ENCODE measurements at places on chromosomes 7 and 10.

GRCh38 chr7:157702311-157703023, 365.7 kb downstream of the DNAJB6 start:
- no peak for DNase-seq

DNA sequence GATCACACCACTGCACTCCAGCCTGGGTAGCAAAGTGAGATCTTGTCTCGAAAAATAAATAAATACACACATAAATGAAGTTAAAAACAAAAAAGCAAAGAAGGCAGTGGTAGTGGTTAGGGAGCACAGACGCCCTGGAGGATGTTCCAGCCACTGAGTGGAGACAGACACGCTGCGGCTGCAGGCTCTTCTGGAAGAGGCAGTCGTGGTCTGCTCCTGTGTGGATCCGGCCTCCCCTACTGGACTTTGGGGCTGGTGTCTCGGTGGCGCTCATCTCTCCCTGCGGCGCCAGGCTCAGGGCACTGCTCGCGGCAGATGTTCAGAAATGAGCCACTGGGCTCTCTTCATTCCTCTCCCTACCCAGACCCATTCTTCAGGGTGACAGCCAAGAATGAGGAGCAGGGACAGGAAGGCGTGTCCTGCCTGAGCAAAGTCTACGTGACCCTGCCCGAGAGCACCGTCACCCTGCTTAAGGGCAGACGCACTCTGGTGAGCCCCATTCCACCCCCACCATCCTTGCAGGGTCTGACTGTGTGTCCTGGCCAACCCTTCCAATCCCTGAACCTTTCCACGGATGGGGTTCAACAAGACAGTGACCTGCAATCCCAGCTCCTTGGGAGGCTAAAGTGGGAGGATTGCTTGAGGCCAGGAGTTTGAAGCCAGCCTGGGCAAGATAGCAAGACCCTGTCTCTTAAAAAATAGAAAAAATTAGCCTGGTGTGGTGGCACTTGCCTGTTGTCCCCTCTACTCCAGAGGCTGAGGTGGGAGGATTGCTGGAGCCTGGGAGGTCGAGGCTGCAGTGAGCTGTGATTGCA, 26.2 kb downstream of the ZAN start:
- DNase-seq: no peak

GRCh38 chr7:73312831-73313520, 4.3 kb upstream of the NSUN5 start:
- no peak for DNase-seq

GRCh38 chr7:5701085-5701914, 80.2 kb downstream of the RNF216 start:
- peak; percentile 26 for DNase-seq

DNA sequence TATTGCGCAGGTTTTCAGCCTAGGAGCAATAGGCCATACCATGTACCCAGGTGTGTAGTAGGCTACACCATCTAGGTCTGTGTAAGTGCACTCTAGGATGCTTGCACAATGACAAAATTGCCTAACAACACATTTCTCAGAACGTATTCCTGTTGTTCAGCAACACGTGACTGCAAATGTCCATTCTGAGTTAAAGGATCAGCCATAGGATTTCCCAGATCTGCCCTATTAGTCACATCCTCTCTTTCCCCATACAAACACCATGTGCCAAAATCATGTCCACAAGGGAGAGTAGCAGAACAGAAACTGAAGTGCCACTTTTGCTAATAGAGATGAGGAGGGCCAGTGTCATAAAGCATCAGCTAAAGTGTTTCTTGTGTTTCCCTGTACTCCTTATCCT, 42.6 kb upstream of the AMPH start:
- no peak for DNase-seq

DNA sequence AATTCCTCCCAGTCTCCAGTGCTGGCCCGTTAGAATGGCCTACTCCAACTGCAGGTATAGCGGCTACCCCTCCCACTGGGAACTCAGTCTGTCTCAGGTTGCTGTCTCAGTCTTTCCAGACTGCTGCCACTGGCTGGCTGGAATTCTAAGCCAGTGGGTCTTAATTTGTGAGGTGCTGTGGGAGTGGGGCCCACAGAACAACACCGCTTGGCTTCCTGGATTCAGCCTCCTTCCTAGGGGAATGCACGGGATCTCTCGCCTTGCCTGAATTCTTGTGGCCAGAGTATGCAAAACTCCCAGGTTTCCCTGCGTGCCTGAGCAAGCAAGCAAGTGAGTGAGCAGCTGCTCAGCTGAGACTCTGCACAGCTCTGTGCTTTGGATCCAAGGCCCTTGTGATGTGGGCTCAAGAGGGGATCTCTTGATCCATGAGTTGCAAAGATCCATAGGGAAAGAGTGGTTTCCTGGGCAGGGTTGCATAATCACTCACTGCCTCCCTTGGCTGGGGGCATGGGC, 41.5 kb upstream of the GPR141 start:
- DNase-seq: no peak

GRCh38 chr10:33716501-33717267, 382.2 kb upstream of the NRP1 start:
- DNase-seq: no peak

- no peak for DNase-seq
Observed at GRCh38 chr10:33732161-33732680, 397.8 kb upstream of the NRP1 start.

DNA sequence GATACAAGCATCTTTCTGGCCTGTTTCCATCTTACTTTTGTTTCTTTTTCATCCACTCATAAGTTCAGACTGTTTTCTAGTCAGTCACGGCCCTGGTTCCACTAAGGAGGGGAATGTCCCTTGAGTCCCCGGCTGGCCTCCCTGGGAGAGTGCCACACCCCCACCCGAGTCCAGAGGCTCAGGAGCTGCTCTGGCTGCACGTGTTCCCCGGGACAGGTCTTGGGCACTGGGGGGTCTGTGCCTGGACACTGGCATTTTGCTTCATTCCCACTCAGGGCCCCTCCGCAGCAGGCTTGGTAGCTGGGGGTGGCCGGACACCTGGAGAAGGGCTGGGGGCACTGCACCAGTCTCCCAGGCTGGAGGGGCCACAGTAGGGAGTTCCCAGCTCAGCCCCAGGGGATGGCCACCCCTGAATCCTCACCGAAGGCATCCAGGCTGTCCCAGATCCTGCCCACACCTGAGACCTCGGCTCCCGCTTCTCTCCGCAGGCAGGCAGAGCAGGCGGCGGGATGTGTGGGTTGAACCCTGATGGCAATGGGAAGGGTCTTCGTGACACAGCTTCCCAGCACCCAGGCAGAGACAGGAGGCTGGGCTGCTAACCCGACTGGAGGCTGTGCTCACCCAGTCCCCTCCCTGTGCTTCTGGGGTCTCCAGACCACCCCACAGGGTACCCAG, 92.3 kb downstream of the BMS1 start:
- no peak for DNase-seq

GRCh38 chr10:112966194-112966855, 16.3 kb downstream of the TCF7L2 start:
- no peak for DNase-seq

DNA sequence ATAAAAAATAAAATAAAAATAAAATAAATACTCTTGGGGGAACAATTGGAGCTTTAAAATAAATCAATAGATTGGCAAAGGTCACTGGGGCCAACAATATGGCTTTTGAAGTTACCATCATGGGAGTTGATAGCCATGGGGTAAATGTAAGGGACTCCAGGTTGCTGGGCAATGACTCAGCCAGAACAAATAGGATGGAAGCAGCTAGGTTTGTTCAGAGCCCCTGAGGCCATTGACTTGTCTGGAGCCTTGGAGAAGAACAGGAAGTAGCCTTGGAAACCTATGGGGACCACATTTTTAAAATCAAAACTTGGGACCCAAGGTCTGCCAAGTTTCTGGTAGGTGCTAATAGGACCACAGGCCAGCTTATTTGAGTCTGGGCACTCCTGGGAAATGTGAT, 20.2 kb upstream of the FRA10AC1 start:
- DNase-seq: no peak

- DNase-seq: no peak
Observed at GRCh38 chr10:102434394-102435132, 2.2 kb upstream of the CUEDC2 start.

DNA sequence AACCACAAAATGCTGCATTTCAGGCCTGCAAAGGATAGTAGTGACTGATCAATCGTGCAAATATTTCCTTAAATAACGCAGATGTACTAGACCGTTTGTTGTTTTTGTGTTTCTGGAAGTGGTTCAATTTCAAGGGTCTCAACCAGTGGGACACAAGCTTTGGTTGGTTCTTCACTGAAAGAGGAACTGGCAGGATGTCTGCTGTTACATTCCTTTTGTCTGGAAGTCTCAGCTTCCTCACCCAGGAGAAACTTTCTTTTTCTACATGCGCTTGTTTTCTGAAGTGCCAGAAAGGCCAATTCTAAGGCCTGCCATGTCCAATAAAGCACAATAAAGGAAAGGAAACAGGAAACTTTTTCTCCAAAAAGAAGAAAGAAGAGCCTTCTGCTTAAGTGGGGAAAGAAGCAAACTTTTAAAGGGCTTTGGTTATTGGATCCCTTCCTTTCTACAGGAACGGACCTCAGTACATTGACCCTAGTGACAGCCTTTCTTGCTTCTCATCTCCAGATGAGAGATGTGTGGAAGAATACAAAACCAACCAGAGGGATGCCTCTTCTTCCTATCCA, 4.1 kb downstream of the DKK1 start:
- no peak for DNase-seq

- DNase-seq: no peak
Observed at GRCh38 chr10:48937796-48938195, 1.8 kb downstream of the LRRC18 start.

- no peak for DNase-seq
Observed at GRCh38 chr7:110066843-110067242, 1024.1 kb upstream of the LRRN3 start.

- no peak for DNase-seq
Observed at GRCh38 chr10:126549344-126549743, 121.1 kb downstream of the C10orf90 start.

- no peak for DNase-seq
Observed at GRCh38 chr7:46738796-46739195, 817.7 kb upstream of the IGFBP3 start.

DNA sequence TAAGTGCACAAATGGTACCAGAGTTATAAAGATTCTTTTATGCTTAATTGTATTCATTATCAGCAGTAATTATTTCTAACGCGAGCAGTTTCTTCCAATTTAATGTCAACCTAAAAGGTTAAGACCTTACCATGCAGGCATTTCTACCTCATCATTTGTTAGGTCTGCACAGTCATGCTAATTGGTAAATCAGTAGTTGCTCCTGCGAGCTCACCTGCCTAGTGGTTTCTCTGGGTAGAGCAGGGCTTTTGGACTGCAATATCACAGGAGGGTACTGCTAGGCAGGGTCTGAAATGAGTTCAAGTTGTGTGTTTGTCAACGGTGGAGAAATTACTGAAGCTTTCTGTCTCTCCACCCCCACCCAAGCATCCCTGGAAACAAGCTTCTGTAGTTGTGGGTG, 558.5 kb upstream of the MGMT start:
- no peak for DNase-seq

- DNase-seq: no peak
Observed at GRCh38 chr10:129259128-129259815, 207.8 kb upstream of the MGMT start.

DNA sequence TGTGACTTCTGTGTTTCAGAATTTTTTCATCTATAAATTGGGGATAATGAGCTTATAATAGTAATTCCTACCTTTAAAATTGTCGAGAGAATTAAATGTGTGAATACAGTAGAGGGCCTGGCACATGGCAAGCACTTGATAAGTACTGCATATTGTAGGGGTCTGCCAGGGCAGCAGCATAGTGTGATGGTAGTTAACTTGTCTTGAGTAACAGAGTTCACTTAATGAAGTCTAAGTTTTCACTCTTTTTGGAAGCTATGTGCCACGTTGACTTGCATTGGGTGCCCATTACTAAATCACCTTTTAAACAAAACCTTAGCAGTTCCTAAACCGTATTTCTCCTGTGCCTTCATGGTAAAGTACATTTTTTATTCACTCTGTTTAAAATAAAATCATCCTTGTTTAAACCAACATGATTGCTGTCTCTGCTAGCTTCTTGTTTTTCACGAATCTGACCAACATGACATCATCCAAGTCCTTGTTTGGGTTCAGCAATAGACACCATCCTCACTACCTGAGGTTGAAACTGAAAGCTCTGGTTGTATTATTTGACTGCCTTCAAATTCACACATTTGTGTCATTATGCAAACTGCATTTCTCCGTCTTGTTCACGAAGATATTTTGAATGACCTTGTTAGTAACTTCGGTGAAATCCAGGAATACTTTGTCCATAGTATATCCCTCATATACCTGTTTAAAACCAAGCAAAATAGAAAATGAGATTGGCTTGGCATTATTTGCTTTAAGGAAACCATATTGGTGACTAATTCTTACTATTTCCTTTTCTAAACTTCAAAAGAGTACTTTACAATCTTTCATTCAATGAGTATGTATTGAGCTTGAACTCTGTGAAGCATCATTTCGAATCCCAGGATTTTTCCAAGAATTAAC, 340.2 kb downstream of the SUGCT start:
- DNase-seq: no peak

GRCh38 chr7:122975341-122975740, 20.2 kb downstream of the TAS2R16 start:
- no peak for DNase-seq

DNA sequence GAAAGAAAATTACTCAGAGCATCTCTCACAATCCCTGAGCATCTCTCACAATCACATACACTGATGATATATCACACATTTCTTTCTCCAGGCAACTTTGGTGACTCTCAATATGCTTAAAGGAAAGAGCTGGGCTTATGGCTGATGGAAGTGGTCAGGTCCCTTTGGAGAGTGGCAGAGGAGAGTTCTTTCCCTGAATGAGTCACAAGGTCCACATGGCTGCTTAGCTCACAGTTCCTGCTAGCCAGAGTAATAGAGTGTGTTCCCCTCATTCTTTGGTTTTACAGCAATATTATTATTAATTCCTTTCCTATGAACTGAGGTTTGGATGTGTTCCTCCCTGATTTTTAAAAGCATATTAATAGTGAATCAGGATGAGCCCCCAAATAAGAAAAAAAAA, 287.4 kb downstream of the C7orf25 start:
- no peak for DNase-seq

- DNase-seq: no peak
Observed at GRCh38 chr7:132964876-132965275, 117.0 kb downstream of the CHCHD3 start.

GRCh38 chr10:12592967-12593366, 243.6 kb downstream of the CAMK1D start:
- DNase-seq: no peak

GRCh38 chr7:14934839-14935238, 32.3 kb upstream of the DGKB start:
- DNase-seq: no peak

DNA sequence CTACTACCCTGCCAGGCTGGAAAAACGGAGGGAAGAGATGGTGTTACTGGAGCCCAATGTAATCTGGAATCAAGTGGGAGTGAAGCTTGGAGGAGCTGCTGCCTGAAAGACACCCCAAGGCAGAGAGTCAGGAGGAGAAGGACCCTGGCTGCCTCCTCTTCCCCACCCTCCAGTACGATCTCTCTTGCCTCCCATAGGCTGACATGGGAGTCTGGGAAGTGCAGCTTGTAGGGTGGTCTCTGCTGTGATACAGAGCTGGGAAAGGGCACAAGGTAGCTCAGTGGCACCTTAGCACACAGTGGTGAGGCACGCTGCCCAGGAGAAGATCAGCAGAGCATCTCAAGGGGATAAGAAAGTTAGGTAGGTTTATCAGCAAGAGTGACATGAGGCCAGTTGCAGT, 35.9 kb downstream of the EMX2 start:
- no peak for DNase-seq

GRCh38 chr7:128883622-128884448, 21.2 kb downstream of the ATP6V1F start:
- peak; percentile 69 for DNase-seq

Measured in activated T-helper 1 cell treated with Interleukin-2 at 50 U/mL for 16 hours (primary cell).